ENCODE measurements at places on chromosomes 3 and 15.
A peak's percentile ranks its signal among the peaks of the same experiment; 100 is the strongest.

GRCh38 chr3:12948371-12948770 is 107.0 kb upstream of the RPL32 start:
- no peak for DNase-seq

DNA sequence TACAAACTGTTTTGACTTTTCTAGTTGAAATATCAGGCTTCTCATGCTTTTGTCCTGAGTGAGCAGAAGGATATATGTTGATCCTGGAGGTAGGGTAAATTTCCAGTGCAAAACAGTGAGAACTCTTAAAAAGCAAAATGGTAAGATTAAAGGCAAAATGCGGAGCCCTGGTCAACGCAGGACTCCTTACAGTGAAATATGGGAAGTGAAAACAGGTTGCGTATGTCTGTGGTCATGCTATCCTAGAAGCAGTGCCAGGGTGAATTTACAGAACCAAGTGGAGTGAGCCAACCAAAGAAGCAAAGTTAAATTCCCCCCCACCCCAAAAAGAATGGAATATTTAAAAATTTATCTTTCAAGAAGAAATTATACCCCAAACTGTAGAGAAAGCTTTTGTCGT is 256.4 kb downstream of the NR2F2 start:
- no peak for DNase-seq

DNA sequence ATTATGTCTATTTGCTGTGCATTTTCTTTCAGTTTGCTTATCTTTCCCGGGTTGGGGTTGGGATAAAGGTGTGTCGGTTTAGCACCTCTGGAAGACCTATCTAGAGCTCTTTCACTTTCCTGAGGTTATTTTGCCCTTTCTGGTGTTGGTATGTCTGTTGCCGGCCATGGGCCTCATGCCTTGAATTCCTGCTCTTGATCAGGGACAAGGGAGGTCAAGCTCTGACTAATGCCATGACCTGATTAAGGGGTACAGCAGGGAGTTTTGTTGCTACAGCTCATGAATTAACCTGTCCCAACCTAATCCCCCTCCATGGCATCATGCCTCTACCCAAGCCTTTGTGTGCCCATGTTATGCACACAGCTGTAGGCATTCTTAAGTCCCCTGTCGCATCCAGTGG is 70.5 kb upstream of the GOLGA6B start:
- DNase-seq = no peak

- peak; percentile 42 for DNase-seq
Observed at GRCh38 chr15:45179221-45179985, 8.4 kb downstream of the SHF start.

DNA sequence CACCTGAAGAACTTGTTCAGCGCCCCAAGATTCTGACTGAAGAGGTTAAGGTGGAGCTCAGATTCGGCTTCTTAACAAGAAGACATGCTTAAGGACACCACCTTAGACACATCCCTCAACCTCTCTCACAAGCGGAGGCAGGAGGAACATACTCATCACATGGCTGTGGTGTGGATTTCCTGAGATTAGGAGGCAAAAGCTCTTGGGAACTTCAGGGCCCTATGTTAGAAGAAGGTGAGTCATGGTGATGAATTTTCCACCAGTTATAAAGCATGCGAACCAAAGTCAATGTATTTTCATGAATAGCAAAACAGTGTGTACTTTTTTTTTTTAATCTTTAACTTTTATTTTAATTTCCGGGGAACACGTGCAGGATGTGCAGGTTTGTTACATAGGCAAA is 212.2 kb upstream of the SUCLG2 start:
- DNase-seq = no peak

DNA sequence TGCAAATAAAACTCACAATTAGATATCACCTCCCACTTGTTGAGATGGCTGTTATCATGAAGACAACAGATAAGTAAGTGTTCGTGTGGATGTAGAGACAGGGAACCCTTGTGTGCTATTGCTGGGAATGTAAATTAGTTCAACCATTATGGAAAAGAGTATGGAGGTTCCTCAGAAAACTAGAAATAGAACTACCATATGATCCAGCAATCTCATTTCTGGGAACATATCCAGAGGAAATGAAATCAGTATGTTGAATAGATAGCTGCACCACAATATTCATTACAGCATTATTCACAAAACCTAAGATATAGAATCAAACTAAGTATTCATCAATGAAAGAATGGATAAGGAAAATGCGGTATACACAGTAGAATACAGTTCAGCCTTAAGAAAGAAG is 418.7 kb upstream of the CNTN6 start:
- DNase-seq = no peak

GRCh38 chr15:43317566-43318184 is 12.7 kb downstream of the LCMT2 start:
- DNase-seq = no peak

- no peak for DNase-seq
Observed at GRCh38 chr3:196321162-196321561, 3.1 kb upstream of the DYNLT2B start.

GRCh38 chr3:71122641-71123040 is 460.9 kb downstream of the FOXP1 start:
- no peak for DNase-seq

DNA sequence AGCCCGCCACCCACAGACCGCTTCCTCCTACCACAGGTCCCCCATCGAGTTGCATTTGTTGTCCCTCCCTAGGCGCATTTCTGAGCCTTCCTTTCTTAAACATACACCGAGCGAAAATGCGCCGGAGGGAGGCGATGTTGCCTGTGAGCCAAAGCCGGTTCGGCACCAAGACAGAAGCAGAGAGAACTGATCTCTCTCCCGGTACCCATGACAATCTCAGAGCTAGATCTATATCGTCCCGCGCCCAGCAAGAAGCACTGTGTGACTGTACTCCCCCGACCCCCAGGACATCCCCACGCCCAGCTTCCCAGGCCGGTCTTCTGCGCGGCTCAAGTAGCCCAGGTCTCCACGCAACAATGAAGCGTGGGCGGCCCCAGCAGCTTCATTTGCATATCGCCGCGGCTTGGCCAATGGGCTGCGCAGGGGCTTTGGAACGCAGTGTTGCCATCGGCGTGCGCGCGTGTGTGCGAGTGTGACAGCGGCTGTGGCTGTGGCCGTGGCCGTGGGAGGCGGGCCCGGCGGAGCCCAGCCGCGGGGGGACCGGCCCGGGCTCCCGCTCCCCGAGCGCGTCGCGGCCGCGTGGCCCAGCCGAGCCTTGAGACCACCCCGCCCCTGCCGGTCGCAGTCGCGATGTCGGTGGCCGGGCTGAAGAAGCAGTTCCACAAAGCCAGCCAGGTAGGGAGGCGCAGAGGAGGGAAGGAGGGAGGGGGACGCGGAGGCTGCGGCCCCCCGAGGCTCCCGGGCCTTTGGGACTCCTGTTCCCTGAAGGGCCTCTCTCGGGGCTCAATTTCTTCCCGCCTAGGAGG is at the start of gene SH3GL3:
SH3GL3 (plus strand) TSS at position 438 of the 806 bp plus-strand sequence; CDS start at position 631, 193 bp downstream.
- peak; percentile 61 for DNase-seq

- no peak for DNase-seq
Observed at GRCh38 chr3:140143367-140144069, 208.5 kb downstream of the CLSTN2 start.

DNA sequence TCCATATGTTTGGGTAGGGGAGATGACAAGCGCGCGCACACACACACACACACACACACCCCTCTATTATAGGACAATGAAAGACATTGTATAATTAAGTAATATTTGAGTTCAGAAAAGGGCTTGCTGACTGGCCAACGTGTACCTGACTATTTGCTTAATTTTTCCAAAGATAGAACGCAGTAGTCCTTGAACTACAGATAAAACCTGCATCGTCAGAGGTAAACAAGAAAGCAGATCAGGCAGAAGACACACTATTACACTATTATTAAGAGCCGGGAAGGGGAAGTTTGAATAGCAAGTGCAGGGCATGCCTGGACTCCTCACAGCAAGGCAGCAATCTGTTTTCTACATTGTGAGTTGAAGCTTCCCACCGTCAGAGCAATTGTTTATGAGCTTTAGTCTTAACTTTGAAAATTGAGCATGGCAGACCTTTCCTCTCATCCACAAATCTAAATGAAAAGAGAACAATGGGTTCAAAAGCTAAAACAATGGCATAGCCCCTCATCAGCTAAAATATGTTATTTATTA is 427.7 kb downstream of the GABRG3 start:
- no peak for DNase-seq

GRCh38 chr3:122907471-122907870 is 112.6 kb downstream of the SLC49A4 start:
- DNase-seq = no peak

DNA sequence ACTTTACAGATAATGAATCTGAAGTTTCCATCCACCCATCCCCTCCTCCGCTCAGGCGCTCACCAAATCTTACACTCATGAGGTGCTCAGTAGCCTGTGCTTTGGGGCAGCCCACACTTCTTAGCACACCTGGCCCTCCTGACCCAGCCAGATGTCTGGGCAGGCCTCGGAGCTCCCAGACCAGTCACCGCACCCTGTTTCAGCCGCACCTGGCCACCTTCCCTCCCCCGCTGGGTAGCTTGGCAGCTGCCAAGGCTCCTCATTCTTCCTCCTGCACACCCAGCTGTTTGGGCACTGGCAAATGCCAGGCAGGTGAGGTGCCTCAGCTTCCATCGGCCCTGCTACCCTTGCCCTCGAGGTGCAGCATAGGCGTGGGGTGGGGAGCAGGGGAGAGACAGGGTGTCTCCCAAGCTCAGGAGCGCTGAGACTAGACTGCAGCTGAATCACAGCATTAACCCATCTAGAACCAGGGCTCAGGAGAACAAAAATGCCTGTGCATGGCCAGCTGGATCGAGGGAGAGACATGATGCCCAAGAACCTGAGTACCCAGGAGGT is 45.8 kb downstream of the CDC25A start:
- no peak for DNase-seq

DNA sequence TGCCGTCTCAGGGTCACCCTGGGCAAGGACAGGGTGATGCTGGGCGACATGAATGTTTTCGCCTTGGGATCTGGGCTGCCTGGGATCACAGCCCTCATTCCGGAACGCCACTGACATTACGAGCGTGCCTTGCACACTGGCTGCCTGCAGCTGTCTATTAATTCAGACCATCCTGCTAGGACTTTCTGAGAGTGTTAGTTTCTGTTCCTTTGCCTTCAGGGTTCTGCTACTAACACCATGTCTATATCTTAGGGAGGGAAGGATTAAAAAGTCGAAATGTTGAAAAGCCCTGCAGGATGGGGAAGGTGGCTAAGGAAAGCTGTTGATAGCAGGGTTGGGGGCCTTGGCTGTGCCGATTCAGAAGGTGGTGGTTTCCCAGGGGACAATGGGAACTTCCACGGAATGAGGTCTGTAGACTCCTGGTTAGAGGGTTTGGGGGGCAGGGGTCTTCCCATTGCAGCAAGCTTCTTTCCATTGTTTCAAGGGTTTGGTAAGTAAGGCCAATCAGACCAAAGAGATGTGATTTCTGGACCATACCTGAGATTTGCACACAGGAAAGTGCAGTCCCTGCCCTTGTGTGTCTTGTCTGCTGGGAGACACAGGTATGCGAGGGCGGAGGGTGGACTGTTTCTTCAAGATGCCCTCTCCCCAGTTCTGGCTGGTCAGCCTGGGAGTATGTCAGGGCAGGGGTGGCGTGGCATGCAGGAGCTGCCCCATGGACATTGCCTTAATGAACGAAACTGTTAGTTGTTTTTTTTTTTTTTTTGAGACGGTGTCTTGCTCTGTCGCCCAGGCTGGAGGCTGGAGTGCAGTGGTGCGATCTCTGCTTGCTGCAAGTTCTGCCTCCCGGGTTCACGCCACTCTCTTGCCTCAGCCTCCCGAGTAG is 50.9 kb downstream of the RGMA start:
- no peak for DNase-seq

DNA sequence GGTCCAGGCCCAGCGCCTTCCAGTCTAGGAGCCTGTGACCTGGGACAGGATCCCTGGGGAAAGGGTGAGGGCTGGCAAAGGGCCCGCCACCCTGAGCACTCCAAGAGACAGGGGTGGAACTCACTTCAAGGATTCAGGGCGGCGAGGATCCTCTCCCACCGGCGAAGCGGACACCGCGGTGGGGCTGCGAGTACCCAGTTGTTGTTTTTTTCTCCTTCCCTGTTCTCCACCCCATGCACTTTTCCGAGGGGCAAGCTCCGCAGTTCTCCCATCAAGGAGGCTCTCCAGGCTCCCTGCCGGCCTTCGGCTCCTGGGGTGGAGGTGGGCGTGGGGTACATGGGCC is 387 bp upstream of the PAQR5 start:
- no peak for DNase-seq

DNA sequence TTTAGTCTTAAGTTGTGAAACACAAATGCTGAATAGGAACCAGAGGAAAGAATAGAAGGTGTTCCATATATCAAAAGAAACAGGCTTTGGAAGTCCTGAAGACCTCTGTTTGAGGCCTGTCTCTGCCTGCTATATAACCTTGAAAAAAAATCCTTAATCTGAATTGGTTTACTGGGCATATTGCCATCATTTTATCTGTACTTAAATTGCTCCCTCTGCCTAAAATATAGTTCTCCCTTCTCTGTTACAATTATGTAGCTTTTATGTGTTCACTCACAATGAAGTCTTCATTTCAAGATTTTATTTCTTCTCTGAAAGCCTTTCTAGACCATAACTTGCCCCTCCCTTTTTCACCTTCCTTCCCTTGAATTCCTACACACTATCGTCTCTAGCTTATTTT is 21.2 kb downstream of the ARL13B start:
- no peak for DNase-seq

DNA sequence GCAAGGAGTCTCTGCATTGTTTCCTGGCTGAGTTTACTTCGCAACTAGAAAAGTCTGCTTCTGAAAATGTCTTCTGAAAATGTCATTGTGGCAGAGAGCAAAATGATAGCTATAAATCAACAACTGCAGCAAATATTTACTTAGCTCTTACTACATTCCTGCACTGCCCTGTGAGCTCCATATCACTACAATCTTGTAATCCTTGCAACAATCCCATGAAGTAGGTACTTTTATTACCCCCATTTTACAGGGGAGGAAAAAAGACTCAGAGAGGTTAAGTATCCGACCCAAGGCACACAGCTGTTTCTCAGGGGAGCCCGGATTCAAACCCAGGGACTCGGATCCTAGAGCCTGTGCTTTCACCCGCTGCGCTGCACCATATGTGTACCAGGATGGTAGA is 34.2 kb upstream of the SPTBN5 start:
- no peak for DNase-seq

GRCh38 chr3:127192576-127193232 is at the start of gene PRR23E:
Gene PRR23E, plus strand, starts transcription at chr3:127193131. Its CDS starts 3,555 bp downstream, at chr3:127196686.
- no peak for DNase-seq

DNA sequence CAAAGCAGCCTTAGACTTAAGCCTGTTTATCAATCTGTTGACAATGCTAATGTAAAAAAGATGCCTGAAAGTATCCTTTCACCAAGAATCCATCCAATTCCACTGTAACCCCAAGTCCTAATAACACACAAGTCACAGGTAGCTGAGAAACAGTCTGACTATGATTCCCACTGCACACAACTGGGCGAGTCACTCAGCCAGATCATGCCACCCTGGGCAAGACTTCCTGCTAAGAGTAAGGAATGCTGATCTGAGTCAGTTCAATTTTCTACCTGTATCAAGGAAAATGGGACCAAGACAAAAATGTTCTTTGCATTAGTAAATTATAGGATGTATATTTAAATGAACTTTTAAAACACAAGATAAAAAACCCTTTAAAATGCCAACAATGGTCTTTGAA is 33.3 kb downstream of the NPTN start:
- DNase-seq = no peak

Data from activated CD4-positive, alpha-beta T cell treated with anti-CD3 and anti-CD28 coated beads, Interleukin-2, Interleukin-6, amounts not matched to agents 100 ng/mL and 50 ng/mL, durations not matched to agents 16 hours and 8 hours (primary cell).